Activated naive CD4-positive, alpha-beta T cell treated with Interleukin-2 at 50 U/mL for 16 hours (primary cell): ENCODE measurements at places on chromosomes 6 and 20.

- no peak for DNase-seq
Observed at GRCh38 chr20:41853806-41854205, 235.6 kb upstream of the CHD6 start.

- no peak for DNase-seq
Observed at GRCh38 chr20:8306937-8307336, 174.9 kb downstream of the PLCB1 start.

- no peak for DNase-seq
Observed at GRCh38 chr6:52307900-52308372, 23.4 kb upstream of the MCM3 start.

GRCh38 chr6:72348926-72349325 is 272.9 kb upstream of the KCNQ5 start:
- no peak for DNase-seq
